Progenitor cell of endocrine pancreas (in vitro differentiated cells): ENCODE measurements at places on chromosomes 3 and 15. TPM values are rescaled to one million over a fixed set of nuclear protein-coding genes. Genes with fewer than 3 reads are reported as not detected.

The PPM1L gene
- 29.8 and 30.1 TPM in 2 replicates for total RNA-seq

The ITIH4 gene
- 2.9 and 9.7 TPM in 2 replicates for total RNA-seq

The ADAMTS9 gene
- 53.8 and 54.2 TPM in 2 replicates for total RNA-seq

The DNASE1L3 gene
- not detected in 2 replicates for total RNA-seq

The TLR9 gene
- not detected in 2 replicates for total RNA-seq

The SLC24A5 gene
- total RNA-seq, result not detected in 2 replicates

The OXNAD1 gene
- 17.6 and 18.5 TPM in 2 replicates for total RNA-seq

The SCAANT1 gene
- not detected in 2 replicates for total RNA-seq

- no peak for DNase-seq
- no peak overlapping the region for H3K4me3 ChIP-seq
- no peaks in the 10 kb centered on the region for H3K27me3 ChIP-seq
Observed at GRCh38 chr15:77675806-77676415, 43.2 kb upstream of the LINGO1 start.

DNA sequence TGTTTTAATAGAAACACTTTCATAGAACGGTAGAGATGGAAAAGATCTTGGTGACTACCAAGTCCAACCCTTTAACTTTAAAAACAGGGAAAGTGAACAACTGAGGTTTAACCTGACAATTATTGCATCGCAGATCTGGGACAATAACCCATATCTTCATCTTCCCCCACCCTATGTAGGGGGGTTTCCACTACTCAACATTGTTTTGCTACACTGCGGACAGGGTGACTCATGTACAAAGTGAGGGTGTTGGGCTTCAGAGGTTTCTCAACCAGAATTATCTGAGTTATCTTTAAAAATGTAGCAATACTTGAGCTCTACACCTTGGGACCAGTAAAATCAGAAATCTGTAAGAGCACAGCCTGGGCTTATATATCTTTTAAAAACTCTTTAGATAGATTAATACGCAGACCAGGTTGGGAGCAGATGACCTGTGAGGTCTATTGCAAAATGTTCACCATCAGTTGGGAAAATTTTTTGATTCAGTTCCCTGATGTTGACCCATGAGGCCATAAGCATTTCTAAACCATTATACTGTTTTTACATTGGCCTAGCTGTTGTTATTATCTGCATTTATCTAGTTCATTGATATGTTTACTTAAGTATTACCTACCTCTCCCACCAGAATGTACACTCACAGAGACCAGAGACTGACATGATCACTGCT is 103.6 kb upstream of the ICE2 start:
- no peaks in the 10 kb centered on the region for H3K27me3 ChIP-seq
- no peaks in the 10 kb centered on the region for H3K36me3 ChIP-seq
- H3K4me1 ChIP-seq, result peaks cover 10% of the 10 kb centered on the region

DNA sequence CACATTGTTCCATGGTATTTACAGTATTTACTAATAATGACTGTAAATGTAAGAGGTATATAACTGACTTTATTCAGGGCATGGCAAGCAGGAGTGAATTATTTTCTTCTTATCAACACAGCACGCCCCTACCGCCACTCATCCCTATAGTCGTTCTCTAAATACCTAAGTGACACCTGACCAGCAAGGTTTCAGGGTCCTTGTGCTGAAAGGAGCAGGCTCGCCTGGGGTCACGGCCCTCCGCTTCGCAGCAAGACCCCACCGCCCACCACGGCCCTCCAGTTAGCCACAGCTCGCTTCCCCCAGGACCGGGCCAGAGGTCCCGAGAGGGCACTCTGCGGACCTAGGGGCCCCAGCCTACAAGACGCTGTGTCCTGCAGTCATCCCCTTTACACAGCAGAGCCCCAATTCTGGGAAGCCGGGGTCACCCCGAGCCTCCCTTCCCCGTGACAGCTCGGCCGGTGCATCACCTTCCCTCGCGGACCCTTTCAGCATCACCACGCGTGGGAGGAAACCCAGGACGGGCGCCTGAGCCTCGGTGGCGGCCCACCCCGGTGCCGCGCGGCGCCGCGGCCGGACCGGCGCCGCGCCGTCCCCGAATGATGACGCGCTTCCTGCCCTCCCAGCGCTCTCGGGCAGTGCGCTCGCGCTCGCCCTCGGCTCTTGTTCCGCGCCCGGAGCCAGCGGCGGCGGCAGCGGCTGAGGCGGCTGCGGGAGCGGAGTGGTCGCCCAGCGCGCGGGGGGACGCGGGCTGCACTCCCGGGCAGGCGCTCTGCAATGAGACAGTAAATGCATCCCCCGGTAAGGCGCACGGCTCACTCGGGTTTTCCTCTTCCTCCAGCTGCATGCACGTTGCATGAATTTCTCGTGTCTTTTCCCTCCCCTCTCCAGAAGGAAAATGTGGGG is 225.1 kb upstream of the C2CD4B start:
- H3K27me3 ChIP-seq, result peaks cover 4% of the 10 kb centered on the region
- H3K4me3 ChIP-seq, result peak within 1 kb of the TSS; percentile 97
- no peaks in the 10 kb centered on the region for H3K36me3 ChIP-seq
- peaks cover 14% of the 10 kb centered on the region for H3K4me1 ChIP-seq
- DNase-seq, result peak; percentile 55
- peak within 1 kb of the TSS; percentile 97 for H3K27ac ChIP-seq

- H3K4me1 ChIP-seq, result peaks cover 18% of the 10 kb centered on the region
- H3K27ac ChIP-seq, result peak overlapping the region; percentile 90
- peaks cover 8% of the 10 kb centered on the region for H3K27me3 ChIP-seq
- DNase-seq, result no peak
- H3K36me3 ChIP-seq, result no peaks in the 10 kb centered on the region
Observed at GRCh38 chr3:72722930-72723726, 125.1 kb downstream of the SHQ1 start.

DNA sequence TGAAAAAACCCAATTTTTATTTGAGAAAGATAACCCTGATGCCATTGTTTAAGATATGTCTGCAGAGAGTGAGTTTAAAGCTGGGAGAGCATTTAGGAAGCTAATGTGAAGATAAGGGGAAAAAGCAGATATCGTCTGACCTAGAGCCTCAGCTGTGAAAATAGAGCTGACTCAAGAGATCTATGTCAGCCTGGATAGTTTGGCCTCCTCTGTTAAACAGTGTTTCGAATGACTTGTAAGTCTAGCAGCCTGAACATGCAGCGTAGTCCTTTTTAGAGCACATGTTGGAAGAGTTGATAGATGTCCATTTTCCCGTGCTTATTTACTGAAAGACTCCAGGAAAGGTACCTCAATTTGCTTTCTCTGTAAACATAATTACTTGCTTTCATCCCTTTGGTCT is 48.1 kb downstream of the ALCAM start:
- H3K4me1 ChIP-seq, result peaks cover 22% of the 10 kb centered on the region
- H3K36me3 ChIP-seq, result no peaks in the 10 kb centered on the region
- no peak overlapping the region for H3K4me3 ChIP-seq
- no peak for DNase-seq
- peak overlapping the region; percentile 39 for H3K27ac ChIP-seq
- H3K27me3 ChIP-seq, result no peaks in the 10 kb centered on the region

- peaks cover 1% of the 10 kb centered on the region for H3K4me1 ChIP-seq
- H3K27me3 ChIP-seq, result no peaks in the 10 kb centered on the region
- no peak for DNase-seq
- H3K4me3 ChIP-seq, result no peak overlapping the region
- peaks cover 7% of the 10 kb centered on the region for H3K36me3 ChIP-seq
- H3K27ac ChIP-seq, result no peak overlapping the region
Observed at GRCh38 chr3:11544412-11545181, 99.1 kb downstream of the VGLL4 start.

GRCh38 chr3:14926592-14926991 is 20.8 kb upstream of the NR2C2 start:
- H3K36me3 ChIP-seq, result no peaks in the 10 kb centered on the region
- peaks cover 2% of the 10 kb centered on the region for H3K27me3 ChIP-seq
- H3K4me3 ChIP-seq, result no peak overlapping the region
- DNase-seq, result no peak
- H3K4me1 ChIP-seq, result no peaks in the 10 kb centered on the region
- H3K27ac ChIP-seq, result no peak overlapping the region

DNA sequence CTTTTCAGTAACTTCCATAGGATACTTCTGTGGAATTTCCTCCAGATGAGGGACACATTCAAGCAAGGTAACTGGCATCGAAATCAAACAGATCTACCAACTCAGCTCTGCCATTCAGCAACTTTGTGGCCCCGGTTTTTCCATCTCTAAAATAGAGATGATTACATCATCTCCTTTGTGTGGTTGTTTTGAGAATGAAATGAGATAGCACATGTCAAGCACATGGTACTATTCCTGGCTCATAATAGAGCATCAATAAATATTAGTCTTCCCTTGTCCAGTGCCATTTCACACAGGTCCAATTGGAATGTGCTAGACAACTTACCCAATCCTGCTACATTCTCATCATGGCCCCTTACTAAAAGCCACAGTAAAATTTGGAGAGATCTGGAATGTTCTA is 24.2 kb upstream of the TM4SF4 start:
- no peaks in the 10 kb centered on the region for H3K27me3 ChIP-seq
- no peak overlapping the region for H3K4me3 ChIP-seq
- no peak for DNase-seq
- peaks cover 7% of the 10 kb centered on the region for H3K36me3 ChIP-seq

- DNase-seq, result no peak
- peaks cover 6% of the 10 kb centered on the region for H3K4me1 ChIP-seq
- no peak overlapping the region for H3K4me3 ChIP-seq
- no peaks in the 10 kb centered on the region for H3K27me3 ChIP-seq
- H3K27ac ChIP-seq, result no peak overlapping the region
Observed at GRCh38 chr3:146589899-146590508, 15.1 kb downstream of the PLSCR5 start.

GRCh38 chr3:6220447-6220846 is 640.5 kb upstream of the GRM7 start:
- H3K36me3 ChIP-seq, result no peaks in the 10 kb centered on the region
- DNase-seq, result no peak
- no peak overlapping the region for H3K4me3 ChIP-seq
- no peaks in the 10 kb centered on the region for H3K27me3 ChIP-seq
- no peak overlapping the region for H3K27ac ChIP-seq

DNA sequence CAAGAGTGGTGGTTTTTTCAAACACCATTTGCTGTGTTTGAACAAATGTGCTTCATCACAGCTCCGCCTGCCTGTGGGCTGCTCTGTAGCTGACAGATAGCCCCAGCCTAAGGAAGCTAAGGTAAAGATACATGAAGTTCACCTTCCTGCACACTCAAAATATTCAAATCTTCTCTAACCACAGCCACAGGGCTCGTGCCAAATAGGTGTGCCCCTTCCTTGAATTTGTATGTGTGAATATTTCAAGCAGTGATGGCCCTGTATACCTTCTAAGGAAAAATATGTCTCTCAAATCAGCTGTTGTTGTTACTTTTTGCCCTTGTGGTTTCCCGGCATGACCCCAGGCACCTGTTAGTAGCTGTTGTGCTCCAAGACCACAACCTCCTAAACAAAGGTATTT is 92.8 kb downstream of the CCNL1 start:
- H3K27ac ChIP-seq, result no peak overlapping the region
- DNase-seq, result no peak
- no peaks in the 10 kb centered on the region for H3K4me1 ChIP-seq
- no peaks in the 10 kb centered on the region for H3K27me3 ChIP-seq
- H3K4me3 ChIP-seq, result no peak overlapping the region

GRCh38 chr15:49490966-49491365 is 67.9 kb downstream of the FGF7 start:
- H3K4me3 ChIP-seq, result no peak overlapping the region
- no peaks in the 10 kb centered on the region for H3K36me3 ChIP-seq
- no peak overlapping the region for H3K27ac ChIP-seq
- no peaks in the 10 kb centered on the region for H3K4me1 ChIP-seq
- no peaks in the 10 kb centered on the region for H3K27me3 ChIP-seq

DNA sequence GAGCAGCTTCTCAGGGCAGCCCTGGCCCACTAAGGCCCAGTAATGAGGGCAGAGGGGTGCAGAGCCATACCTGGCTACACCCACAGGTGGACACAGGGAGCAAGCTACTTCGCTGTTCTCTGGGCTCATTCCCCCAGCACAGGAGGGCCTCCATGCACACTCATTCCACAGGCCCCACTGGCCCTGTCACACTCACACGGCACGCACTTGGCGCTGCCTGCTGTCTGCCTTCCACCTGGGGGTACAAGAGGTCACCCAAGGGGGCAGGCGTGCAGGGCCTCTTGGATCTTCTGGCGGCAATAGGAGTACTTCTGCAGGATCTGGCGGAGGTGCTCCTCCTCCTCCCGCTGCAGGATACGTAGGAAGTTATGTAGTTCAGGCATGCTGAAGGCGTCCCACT is 2.3 kb upstream of the TUSC2 start:
- peaks cover 4% of the 10 kb centered on the region for H3K36me3 ChIP-seq
- H3K4me3 ChIP-seq, result no peak overlapping the region
- no peak overlapping the region for H3K27ac ChIP-seq

- DNase-seq, result no peak
- peak overlapping the region; percentile 84 for H3K27ac ChIP-seq
- peaks cover 30% of the 10 kb centered on the region for H3K4me1 ChIP-seq
- no peaks in the 10 kb centered on the region for H3K27me3 ChIP-seq
- H3K36me3 ChIP-seq, result no peaks in the 10 kb centered on the region
Observed at GRCh38 chr3:72630327-72630968, 217.8 kb downstream of the SHQ1 start.

- no peak overlapping the region for H3K4me3 ChIP-seq
- peaks cover 9% of the 10 kb centered on the region for H3K4me1 ChIP-seq
- no peak overlapping the region for H3K27ac ChIP-seq
- peaks cover 19% of the 10 kb centered on the region for H3K27me3 ChIP-seq
- DNase-seq, result no peak
Observed at GRCh38 chr15:77550301-77551251, 82.1 kb downstream of the LINGO1 start.

DNA sequence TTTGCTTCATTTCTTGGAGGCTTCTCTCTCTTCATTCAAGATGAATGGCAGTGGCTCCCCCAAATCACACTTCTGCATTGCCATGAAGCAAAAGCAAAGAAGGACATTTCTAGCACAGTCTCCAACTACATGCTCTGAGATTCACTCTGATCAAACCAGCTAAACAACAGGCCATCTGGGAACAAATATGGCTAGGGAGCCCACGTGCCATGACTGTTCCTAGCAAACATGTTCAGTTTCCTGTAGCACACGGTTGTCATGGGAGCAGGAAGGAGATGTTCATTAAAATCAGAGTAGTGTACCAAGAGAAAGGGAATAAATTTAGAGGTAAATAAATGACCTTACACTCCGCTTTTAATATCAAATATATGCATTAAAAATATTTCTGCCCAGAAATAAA is 327.3 kb downstream of the GBE1 start:
- no peak overlapping the region for H3K27ac ChIP-seq
- H3K4me1 ChIP-seq, result no peaks in the 10 kb centered on the region
- H3K27me3 ChIP-seq, result no peaks in the 10 kb centered on the region
- H3K36me3 ChIP-seq, result no peaks in the 10 kb centered on the region
